ENCODE measurements at places on chromosomes 4 and X.

GRCh38 chr4:108045687-108046024 lies 56.0 kb downstream of the HADH start:
- no peak for DNase-seq

DNA sequence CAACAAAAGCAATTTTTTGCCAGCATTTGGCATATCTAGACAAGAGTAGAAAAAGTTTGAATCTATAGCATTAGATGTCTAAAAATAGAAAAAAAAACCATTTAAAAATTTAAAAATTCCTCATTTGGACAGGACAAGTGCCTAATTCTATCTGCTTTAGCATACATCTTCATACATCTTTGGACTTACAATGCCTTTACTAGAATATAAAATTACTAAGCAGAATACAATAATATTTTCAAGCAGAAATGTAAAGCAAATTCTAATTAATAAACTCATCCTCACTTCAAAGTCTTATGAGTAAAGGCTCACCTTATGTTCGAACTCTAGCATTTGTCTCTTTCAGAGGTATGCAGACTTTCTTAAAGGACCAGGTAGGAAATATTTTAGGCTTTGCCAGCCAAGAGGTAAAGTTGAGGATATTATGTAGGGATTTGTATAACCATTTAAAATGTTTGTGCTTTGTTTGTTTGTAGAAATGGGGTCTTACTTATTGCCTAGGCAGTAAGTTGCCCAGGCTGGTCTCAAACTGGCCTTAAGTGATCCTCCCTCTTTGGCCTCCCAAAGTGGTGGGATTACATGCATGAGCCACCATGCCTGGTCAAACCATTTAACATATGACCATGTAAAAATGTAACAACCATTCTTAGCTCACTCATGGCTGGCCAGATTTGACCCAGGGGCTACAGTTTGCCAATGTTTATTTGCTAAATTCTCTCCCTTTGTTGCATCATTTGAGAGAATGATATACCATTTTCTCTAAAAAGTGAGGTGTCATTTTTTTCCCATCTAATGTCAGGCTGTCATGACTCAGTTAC lies 29.1 kb downstream of the UGDH start:
- no peak for DNase-seq

DNA sequence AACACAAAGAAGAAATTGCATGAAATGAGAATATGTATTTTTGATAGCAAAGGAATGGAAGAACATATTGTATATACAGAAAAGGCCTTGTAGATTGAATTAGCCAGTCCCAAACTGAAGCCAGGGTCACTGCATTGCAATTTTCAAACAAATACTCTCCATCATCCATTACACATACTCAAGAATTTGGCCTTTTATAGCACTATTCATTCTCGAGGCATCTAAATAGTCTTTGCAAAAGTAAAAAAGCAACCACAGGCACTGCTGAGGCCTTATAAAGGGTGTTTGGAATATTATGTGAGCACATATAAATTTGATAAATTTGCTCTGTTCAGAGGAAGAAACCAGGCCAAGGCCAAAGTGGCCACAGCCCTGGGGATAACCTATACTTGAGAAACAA lies 123.0 kb downstream of the ZNF827 start:
- DNase-seq = no peak

GRCh38 chrX:136261321-136261720 lies 10.1 kb upstream of the MAP7D3 start:
- no peak for DNase-seq

DNA sequence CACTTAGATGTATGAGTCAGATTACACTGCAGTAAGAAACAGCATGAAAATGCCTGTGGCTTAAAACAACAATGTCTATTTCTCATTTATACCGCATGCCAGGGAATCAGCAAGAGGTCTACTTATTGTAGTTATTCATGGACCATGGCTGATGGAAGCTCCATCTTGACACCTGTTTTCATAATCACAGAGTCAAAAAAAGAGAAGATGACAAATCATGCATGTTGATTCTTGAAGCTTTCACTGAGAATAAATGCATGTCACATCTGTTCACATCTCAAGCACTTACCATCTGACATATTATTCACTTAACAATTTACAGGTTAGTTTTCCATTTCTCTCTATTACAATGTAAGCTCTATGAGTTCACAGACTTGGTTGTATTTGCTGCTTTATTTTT lies 194.2 kb upstream of the SLITRK2 start:
- no peak for DNase-seq

GRCh38 chr4:35164063-35164462 lies 1080.3 kb downstream of the ARAP2 start:
- DNase-seq = no peak

DNA sequence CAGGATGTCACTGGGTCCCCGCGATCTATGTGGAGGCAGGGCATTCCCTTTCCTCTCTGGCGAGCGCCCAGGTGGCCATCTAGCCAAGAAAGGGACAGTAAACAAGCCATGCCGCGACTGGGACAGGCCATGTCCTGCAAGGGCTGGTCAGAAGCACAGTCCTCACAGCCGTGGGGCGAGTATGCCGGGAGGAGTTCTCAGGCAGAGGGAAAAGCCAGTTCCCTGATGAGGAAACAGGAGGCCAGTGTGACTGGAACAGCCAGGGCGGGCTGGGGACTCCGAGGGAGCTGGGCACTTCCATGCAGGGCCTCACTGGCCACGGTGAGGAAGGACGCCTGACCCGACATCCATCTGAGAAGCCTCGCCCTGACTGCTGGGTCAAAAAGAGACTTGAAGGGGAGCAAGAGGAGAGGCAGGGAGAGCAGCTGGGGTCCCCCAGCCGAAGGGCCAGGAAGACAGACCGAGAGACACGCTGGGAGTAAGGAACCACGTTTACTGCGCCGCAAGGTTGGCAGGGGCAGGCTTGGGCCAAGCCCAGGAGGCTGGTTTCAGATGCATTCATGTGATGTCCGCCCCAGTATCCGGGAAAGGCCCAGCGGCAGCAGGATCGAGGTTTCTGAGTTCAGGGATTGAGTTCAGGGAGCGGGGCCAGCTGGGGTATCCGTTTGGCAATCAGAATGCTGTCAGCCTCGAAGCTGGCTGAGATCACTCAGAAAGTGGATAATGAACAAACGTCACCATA lies 15.0 kb downstream of the CFAP99 start:
- DNase-seq = no peak

GRCh38 chr4:163534056-163534455 lies 39.6 kb downstream of the TMA16 start:
- no peak for DNase-seq

- DNase-seq = no peak
Measured at GRCh38 chr4:57877047-57877458, 766.9 kb upstream of the IGFBP7 start.

DNA sequence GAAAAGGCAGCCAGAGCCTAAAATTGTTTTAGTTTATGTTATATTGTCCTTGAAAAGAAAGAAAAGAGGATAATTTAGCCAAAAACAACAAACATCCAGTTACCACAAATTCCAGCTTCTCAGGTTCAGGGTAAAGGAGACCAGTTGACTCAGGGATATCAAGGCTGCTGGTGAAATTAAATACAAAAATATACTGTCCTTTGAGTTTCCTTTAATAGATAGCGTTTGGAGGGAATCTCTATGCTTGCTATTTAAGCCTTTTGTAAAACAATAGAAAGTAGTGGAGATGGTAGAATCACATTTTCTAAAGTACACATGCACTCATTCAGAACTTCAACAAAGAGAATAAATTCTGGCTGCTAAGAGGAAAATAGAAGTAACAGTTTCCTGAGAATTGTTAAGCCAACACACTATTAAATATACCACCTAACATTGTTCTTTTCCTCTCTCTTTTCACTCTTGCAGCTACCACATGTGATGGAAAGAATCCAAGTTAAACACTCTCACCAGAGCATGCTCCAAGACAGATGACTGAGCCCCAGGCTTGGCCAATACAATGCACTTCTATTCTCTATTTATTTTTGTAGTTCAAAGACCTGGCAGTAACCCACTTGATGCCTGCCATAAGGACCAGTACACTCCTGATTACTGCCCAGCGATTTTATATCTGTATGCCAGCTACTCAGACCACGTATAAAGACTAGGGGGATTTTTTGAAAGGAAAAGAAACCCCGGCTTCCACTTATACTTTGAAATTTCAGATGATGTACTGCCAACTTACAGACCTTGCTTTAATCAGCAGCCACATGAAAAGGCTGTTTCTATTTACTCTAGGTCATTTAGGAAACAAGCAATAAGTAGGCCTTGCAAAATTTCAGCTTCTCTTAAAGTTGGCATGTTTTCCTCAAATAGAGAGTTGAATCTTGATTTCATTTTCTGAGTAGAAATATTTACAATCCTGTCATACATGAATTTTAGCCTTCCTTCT lies 756.9 kb downstream of the FAT4 start:
- no peak for DNase-seq

- DNase-seq = peak; percentile 31
Measured at GRCh38 chr4:5998333-5998936, 19.8 kb downstream of the C4orf50 start.

- no peak for DNase-seq
Measured at GRCh38 chrX:115539841-115540240, 21.1 kb upstream of the PLS3 start.

DNA sequence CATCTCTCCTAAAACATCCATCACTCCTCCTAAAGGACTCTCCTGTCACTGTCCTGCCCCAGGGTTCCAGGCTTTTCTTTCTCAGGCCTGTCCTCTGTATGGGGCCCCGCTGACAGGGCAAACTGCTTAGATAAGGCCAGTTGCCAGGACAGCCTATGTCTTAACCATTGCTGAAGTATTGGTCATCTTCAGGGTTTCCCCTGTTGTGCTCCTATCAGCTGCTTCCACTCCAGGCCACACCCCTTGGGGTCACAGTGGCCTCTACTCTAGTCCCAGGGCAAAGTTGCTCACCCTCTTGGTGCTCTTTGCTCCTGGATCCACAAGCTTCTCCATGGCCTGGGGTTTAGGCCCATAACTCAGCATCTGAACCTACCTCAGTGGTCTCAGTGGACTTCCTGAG lies 138.0 kb upstream of the PJA1 start:
- no peak for DNase-seq

DNA sequence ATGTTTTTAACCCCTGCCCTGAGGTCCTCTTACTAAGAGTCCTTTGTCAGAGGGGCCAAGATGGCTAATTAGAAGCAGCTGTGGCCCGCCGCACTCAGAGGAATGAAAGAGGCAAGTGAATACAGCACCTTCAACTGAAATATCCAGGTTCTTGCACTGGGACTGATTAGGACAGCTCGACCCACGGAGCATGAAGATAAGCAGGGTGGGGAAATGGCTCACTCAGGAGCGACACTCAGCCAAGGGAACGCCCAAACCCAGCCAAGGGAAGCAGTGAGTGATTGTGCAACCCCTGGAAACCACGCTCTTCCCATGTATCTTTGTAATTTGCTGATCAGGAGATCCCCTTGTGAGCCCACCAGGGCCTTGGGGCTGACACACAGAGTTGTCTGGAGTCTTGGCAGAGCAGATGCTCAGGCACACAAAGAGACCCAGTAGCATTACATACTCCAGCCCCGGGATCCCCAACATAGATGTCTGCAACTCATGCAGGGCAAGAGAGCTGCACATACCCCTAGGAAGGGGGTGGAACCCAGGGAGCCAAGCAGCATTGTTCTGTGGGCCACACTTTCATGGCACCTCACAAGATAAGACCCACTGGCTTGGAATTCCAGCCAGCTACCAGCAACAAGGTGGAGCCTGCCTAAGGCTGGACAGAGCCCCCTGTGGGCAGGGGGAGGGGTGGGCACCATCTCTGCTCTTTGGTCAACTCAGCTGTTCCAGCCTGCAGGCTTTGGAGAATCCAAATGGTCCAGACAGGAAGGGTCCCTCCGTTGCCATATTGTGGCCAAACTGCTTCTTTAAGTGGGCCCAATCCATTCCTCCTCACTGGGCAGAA lies 23.3 kb downstream of the F8A3 start:
- DNase-seq = no peak

- no peak for DNase-seq
Measured at GRCh38 chr4:44447563-44448504, 775 bp downstream of the KCTD8 start.

DNA sequence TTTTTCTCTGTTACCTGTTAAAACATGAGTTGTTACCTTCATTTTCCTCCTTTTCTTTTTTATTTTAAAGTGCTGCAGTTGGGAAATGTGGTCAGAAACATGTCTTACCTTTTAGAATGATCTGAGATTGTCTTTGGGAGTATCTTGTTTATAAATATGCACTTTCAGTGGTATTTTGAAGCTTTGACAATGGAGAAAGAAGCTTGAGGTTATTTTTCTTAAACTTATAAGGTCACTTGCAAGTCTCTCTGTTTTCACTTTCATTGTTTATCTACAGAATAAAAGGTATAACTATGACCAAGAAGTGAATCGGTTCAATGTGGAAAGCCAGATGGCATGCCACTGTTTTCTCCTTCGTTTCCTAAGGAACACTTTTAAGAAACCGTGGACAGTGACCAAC lies 167.5 kb upstream of the SLC7A11 start:
- no peak for DNase-seq

- no peak for DNase-seq
Measured at GRCh38 chr4:56976837-56977320, 527 bp downstream of the NOA1 start.

GRCh38 chr4:827209-828081 lies 1.5 kb upstream of the CPLX1 start:
- no peak for DNase-seq

DNA sequence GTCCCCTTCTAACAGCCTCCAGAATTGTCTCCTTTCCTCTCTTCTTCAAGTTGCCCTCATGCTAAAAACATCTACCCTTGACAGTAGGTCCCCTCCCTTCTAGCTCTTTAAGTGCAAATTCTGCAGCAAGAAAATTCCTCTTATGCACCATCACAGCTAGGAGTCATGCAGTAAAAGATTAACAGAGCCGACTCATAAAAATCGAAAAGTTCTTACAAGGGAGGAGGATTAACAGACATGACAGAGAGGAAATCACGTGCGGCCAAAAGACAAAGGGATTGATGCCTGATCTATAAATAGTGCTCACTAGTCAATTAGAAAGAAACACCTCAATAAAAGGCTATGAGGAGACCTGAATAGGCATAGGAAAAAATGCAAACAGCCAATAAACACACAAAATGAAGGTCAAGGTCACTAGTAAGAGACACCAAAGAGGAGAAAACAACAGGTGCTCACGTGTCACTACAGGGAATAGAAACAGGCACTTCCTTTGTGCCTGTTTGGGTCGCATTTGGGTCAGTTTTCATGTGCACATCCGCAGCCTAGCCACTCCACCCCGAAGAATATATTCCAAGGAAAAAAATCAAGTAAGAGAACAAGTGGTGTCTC lies 3.4 kb downstream of the RNF212 start:
- DNase-seq = no peak

DNA sequence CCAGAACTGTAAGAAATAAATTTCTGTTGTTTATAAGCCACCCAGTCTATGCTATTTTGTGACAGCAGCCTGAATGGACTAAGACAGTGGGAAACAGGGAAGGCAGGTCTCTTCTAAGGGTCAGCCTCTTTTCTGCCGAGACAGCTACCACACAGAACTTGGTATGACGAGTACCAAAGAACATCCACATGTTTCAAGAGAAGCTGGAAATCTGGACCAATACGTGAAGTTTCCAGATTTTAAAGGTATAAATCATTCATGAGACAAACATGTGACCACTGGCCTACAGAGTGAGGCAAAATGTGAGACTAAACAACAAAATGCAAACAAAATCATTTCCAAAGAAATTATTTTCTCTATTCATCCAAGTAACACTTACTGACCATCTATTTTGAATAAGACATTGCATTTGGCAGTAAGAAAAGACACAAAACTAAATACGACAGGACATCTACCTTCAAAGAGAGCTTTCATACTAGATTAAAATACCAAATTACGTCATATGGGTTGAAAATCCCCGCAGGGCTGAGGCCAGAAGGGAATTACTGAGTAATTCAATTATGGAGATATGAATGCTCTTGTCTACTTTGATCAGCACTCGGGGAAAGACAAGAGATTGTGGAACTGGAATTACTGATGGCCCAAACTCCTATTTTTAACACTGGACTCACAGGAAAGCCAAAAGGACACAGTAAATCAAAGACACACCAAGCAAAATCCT lies 7.2 kb downstream of the SCARB2 start:
- DNase-seq = no peak
